ENCODE measurements at places on chromosomes 12 and 14.

DNA sequence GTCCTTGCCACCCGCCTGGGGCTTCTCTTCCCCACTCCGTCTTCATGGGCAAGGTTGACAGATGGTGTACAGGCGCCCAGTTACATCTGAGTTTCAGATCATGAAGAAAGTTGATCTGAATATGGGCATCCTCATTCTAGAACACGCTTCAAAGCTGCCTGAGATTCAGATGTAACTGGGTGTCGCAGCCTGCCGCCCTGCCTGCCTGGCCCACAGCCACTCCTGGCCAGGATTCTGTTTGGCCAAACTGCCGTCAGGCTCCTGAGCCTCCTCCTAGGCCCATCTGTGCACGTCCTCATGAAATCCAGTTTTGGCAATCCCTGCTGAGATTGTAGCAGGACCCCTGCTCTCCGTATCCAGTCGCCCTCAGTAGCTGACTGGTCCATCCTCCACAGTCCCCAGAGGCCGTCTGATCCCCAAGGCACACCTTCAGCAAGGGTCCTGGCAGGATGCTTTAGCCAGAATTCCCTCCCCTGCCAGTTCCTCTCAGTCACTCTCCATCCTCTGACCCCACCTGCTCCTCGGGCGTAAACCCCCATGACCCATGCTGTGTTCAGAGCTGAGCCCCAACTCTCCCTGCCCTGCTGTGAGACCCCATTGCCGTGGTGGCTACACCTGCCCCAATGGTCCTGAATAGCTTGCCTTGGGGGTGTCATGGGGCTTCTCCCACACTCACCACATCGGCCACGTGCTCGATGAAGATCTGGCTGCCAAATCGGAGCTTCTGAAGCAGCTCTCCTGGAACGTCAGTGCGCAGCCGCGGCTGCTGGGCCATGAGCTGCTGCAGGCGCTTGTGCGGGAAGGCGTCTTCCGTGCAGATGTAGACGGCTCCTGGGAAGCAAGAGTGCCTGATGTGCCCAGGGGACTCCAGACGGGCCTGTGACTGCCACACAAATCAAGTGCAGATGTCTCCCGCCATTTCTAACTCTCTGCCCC is 12.5 kb downstream of the XRCC3 start:
- no peak for DNase-seq

GRCh38 chr14:86788224-86788623 is 1204.8 kb downstream of the GALC start:
- DNase-seq, result no peak

- no peak for DNase-seq
Observed at GRCh38 chr14:61177279-61178225, 103.6 kb downstream of the TMEM30B start.

- DNase-seq, result no peak
Observed at GRCh38 chr12:52260361-52261207, 13.9 kb upstream of the KRT86 start.

- no peak for DNase-seq
Observed at GRCh38 chr14:99863059-99863458, 69.8 kb downstream of the EML1 start.

DNA sequence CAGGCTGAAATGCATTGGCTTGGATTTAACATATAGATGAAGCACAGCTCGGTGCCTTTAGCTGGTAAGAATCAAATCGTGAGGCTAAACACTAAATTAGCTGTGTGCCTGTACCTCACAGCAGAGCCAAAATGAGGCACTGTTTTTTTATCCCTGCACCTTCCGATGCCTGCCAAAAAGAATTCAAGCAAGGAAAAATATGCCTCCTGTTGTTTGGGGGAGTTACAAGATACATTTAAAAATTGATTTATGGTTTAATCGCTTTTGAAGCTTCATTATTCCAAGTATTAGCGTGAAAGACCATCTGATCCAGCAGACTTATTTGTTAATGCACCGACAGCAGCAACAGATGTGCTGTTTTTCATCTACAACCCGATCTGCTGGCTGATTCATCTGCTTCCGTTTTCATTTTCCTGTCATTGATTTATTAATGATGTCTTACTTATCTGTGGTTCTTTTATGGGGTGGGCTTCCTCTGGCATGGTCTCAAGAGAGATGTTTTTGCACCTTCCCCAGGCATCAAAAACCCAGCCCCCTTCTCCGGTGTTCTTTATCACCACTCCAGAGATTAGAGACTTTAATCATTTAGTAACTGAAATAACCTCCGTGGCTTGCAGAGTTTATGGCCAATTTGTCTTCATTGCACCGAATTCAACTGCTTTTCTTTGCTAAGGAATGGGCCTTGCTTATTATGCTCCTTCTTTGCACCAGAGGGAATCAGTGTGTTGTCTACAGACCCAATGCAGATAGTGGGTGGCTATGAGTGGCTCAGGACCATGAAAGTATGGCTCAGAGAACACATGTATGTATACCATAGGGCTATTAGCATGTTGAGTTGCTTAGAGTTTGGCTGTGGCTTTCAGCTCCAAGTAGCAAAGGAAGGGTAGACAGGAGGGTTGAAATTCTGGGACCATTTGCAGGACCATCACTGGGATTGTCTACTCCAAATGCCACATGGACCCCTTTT is 166.8 kb upstream of the TMEM260 start:
- DNase-seq, result no peak

All from vagina (tissue), 2 donors.